ENCODE measurements at places on chromosomes 5 and 9.

DNA sequence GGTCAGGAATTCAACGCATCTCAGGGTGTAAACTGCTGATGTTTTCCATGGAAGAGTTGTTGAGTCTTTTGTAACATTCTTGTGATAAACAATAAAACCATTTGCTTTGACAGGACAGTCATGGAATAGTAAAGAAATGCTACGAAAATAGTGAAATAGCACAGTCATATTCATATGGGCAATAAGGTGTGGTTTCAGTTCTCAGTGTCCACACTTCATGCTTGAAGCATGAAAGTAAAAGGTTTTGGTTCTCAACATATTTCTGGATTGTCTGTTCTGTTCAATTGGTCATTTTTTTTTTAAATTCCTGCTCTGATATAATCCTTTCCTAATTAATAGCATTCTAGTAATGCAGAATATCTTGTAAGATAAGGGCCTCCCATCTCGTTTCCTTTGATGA, 467.6 kb upstream of the ZNF608 start:
- no peak for DNase-seq

GRCh38 chr5:81505672-81506071, 111.7 kb upstream of the ACOT12 start:
- DNase-seq, result no peak

GRCh38 chr5:114447084-114447773, 85.4 kb downstream of the KCNN2 start:
- DNase-seq, result peak; percentile 11

DNA sequence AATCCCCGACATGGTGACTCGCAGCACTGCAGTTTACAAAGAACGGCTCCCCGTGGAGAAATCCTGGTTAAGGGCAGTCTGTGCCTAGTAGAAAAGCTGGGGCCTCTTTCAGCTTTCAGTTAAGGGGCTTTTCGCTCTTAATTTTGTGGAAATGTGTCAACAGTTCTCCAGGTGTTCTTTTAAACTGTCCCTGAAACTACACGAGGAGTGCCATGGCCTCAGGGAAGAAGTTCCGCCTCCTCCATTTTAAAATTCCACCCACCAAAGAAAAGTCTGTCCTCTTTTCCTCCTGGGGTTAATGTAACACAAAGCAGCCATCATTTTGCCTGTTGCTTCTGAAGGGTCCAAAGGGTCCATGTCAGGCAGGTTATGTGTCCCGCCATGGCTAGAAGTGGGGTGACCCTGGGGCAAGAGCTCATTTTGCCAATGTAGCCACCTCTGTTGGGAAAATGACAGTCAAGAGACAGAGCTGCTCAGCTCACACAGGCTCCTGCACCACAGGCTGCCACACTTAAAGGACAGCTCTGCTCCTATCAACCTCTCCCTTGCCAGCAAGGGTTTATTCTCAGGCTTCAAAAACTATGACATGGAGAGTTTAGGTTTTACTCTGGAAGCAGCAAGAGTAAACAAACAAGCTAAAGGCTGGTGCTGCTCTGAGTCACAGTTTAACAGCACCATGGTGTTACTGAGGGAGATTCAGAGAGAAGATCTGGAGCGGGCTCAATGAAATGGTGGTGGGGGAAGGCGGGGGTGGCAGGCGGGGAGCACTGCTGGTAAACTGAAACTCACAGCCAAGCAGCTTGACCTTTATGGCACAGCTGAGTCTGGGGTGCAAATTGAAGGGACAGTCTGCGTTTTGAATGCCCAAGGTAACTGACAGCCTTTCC, 3.2 kb downstream of the WHRN start:
- no peak for DNase-seq

- no peak for DNase-seq
Measured at GRCh38 chr9:115063058-115063845, 54.7 kb downstream of the TNC start.

DNA sequence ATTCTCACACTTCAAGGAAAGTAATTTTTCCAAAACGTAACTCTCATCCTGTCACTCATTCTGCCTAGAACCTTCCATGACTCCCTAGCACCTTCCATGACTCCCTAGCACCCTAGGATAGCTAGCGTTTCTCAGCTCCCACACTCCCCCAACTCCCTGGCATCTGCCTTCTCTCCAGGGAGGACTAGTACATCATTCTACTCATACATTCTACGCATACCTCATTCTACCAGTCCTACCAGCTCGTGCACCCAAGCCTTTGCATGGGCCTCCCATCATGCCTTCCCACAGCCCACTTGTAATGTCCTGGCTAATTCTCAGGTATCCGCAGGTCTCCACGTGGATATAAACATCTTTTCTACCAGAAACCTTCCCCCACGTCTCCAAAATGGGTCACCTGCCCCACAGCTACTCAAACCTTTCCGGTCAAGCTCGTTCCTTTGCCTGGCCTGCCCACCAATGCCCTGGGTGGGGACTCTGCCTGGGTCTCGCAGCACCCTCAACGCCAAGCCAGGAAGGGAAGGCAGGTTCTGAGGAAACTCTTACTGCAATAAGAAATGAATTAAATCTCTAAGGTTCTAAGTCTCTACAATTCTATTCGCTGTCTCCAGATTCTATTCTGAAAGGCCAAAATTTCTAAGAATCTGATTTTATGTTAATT, 930 bp downstream of the ANKS6 start:
- no peak for DNase-seq

- DNase-seq, result no peak
Measured at GRCh38 chr5:6396836-6397535, 18.6 kb upstream of the MED10 start.

- no peak for DNase-seq
Measured at GRCh38 chr5:127933348-127933747, 150.2 kb upstream of the SLC12A2 start.

DNA sequence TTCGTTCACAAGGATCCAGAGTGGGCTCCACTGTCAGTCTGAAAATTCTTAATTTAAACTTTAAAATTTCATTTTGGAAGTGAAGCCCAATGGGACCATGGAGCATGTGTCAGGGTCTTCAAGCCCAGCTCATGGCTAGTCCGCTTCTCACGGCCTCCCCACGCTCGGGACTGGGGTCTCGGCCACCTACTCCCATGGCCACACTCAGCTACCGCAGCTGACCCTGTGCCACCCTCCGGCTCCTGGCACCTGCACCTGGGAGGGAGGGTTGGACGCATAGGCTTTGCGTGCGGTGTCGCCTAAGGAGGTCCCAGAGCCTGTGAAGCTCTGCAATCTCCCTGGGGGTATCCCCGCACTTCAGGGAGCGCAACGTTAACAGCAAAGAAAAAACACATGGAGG, 175.7 kb upstream of the PRLR start:
- no peak for DNase-seq

GRCh38 chr5:141590127-141590526, 28.7 kb downstream of the DIAPH1 start:
- no peak for DNase-seq

GRCh38 chr5:78280261-78280660, 14.2 kb downstream of the AP3B1 start:
- DNase-seq, result no peak

DNA sequence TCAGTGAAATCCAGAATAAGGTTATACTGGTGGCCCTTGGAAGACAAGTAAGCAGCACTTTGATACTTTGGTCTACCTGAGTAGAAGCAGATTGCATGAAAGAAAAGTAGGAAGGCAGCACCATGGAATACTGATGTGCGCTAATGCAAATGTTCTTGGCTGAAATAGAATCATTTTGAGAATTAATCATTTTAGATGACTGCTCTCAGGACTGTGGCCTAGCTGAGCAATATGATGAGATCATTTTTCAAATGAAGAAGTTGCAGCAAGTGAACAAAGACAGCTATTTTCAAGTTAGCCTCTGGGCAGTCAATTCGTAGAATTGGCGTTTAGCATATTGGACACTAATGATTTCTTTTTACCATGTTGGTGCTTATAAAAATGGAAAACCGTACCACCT, 483.5 kb downstream of the TMEM232 start:
- DNase-seq, result no peak

- no peak for DNase-seq
Measured at GRCh38 chr5:139167063-139167462, 31.1 kb downstream of the SIL1 start.

DNA sequence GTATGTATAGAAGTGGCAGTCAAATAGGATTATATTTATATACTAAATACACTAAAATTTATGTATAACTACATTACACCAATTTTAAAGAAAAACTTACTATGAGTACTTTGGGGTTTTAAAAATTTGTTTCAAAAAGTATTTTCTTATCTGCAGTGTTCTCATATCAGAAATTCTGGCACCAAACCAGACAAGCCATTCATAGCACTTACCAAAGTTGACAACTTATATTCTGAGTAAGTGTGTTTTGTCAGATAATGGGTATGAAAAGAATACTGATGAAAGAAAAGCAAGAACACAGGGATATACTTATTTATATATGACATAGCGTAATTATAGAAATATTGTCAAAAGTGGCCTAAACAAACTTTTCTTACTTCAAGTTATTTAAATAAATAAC, 67.5 kb downstream of the SPEF2 start:
- no peak for DNase-seq

GRCh38 chr5:28117691-28118090, 1079.3 kb upstream of the CDH9 start:
- DNase-seq, result no peak

DNA sequence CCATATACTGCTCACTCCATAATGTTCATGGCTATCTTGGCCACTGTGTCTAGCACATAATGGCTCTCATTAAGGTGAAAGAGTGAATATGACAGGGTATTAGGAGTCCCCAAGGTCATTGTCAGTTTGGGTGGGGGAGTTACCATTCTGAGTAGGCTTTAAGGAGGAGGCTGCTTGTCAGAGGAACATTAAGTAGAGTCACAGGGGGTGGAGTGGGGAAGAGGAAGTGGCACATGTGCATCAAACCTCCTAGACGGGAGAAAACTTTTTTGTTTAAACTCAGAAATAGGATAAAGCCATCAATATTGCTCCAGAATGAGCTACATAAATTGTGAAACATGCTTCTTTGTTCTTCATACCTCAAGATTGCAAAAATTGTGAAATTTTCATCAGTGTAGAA, 45.5 kb downstream of the DAB2IP start:
- no peak for DNase-seq
